ENCODE measurements at places on chromosomes 12 and 14. TPM values are rescaled to one million over a fixed set of nuclear protein-coding genes. Genes with fewer than 3 reads are reported as not detected.
A peak's percentile ranks its signal among the peaks of the same experiment; 100 is the strongest.

TMEM229B gene
- 17.3 TPM for polyA plus RNA-seq

TXNDC16 gene
- polyA plus RNA-seq, result 1.6 TPM

MOAP1 gene
- polyA plus RNA-seq, result 72.2 TPM

MSI1 gene
- not detected for polyA plus RNA-seq

GRCh38 chr12:131916306-131917138, 12.6 kb upstream of the PUS1 start:
- no peaks in the 10 kb centered on the region for H3K27me3 ChIP-seq
- no peak for DNase-seq
- H3K4me3 ChIP-seq, result no peak overlapping the region
- H3K4me1 ChIP-seq, result no peaks in the 10 kb centered on the region

DNA sequence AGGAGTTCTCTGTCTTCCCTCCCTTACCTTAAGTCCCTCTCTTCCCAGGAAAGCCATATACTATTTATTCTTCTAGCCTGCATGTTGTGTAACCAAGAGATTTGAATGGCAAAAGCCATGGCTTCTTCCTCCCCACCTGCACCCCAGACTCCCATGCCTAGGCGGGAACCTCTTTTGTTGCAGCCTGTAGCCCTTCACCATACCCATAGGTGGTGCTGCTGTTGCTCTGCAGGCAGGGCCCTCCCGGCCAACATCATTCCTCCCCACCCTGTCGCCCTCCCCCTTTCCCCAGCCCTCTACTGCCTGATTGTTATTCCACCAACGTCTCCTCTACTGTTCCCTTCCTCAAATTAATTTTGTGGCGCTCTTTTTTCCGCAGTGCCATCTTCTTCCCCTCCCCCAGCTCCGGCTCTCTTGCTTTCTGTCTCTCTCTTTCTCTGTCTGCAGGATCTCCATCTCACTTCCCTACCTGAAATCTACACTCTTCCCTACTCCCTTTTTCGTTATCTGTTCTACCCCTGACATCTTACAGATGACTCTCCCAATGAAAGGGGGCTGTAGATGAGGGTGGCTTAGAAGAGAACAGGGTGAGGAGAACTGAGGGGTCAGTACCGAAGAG, 13.8 kb downstream of the NGDN start:
- no peak overlapping the region for H3K27ac ChIP-seq
- H3K4me1 ChIP-seq, result peaks cover 1% of the 10 kb centered on the region
- no peak overlapping the region for H3K4me3 ChIP-seq
- no peak for DNase-seq
- peaks cover 68% of the 10 kb centered on the region for H3K36me3 ChIP-seq

- no peaks in the 10 kb centered on the region for H3K4me1 ChIP-seq
- DNase-seq, result no peak
- H3K4me3 ChIP-seq, result no peak overlapping the region
These were observed 292.7 kb upstream of the RTL1 start for GRCh38 chr14:101196051-101196712.

GRCh38 chr12:121001060-121001459, 15.2 kb downstream of the C12orf43 start:
- peaks cover 11% of the 10 kb centered on the region for H3K36me3 ChIP-seq
- no peaks in the 10 kb centered on the region for H3K27me3 ChIP-seq
- H3K4me1 ChIP-seq, result no peaks in the 10 kb centered on the region
- no peak overlapping the region for H3K27ac ChIP-seq
- no peak overlapping the region for H3K4me3 ChIP-seq
- DNase-seq, result no peak

GRCh38 chr12:55818140-55818728, 393 bp downstream of the ORMDL2 start:
- no peaks in the 10 kb centered on the region for H3K36me3 ChIP-seq
- no peak overlapping the region for H3K27ac ChIP-seq
- H3K4me3 ChIP-seq, result no peak overlapping the region
- no peaks in the 10 kb centered on the region for H3K27me3 ChIP-seq

- no peak overlapping the region for H3K27ac ChIP-seq
- no peaks in the 10 kb centered on the region for H3K36me3 ChIP-seq
- DNase-seq, result no peak
- H3K27me3 ChIP-seq, result peaks cover 5% of the 10 kb centered on the region
- H3K4me3 ChIP-seq, result no peak overlapping the region
These were observed 95.0 kb downstream of the LMNTD1 start for GRCh38 chr12:25458047-25458552.

DNA sequence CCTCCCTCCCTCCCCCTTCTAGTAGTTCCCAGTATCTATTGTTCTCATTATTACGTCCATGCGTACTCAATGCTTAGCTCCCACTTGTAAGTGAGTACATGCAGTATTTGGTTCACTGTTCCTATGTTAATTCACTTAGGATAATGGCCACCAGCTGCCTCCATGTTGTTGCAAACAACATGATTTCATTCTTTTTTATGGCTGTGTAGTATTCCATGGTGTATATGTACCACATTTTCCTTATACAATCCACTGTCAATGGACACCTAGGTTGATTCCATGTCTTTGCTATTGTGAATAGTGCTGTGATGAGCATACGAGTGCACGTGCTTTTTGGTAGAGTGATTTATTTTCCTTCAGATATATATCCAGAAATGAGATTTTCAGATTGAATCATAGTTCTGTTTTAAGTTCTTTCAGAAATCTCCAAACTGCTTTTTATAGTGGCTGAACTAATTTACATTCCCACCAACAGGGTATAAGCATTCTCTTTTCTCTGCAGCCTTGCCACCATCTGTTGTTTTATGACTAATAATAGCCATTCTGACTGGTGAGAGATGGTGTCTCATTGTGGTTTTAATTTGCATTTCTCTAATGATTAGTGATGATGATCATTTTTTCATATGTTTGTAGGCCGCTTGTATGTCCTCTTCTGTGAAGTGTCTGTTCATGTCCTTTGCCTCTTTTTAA, 17.9 kb upstream of the CLEC7A start:
- no peak for DNase-seq
- H3K27ac ChIP-seq, result no peak overlapping the region
- H3K36me3 ChIP-seq, result no peaks in the 10 kb centered on the region
- no peak overlapping the region for H3K4me3 ChIP-seq
- peaks cover under 1% of the 10 kb centered on the region for H3K27me3 ChIP-seq

DNA sequence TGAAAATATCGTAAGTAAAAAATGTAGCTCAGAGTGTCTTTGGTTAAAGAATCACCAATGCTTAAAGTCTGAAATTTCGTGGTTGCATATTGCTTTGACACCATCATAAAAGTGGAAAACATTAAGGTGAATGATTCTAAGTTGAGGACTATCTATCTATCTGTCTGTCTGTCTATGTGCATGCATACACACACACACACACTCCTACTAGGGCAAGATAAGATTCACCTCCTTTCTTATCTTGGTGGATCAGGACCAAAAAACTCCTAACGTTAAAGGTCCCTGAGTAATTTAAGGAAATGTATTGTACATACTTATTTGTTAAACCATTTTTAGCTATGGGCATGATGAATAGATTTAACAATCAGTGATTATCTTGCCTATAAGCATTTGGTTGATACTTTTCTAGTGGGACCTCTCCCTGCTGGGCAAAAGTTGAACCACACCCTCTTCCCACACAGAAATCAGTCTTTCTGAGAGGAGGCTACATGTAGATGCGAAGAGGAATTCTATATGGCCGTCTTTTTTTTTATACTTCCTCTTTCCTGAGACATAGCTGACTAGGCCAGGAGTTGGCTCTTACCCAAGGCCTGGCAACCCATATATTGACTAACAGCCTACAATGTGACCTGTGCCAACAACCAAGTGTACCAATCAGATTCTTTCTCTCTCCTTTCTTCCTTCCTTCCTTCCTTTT, 19.3 kb upstream of the LLPH start:
- H3K27ac ChIP-seq, result no peak overlapping the region
- no peak for DNase-seq
- H3K4me3 ChIP-seq, result no peak overlapping the region
- no peaks in the 10 kb centered on the region for H3K27me3 ChIP-seq
- peaks cover 5% of the 10 kb centered on the region for H3K36me3 ChIP-seq

DNA sequence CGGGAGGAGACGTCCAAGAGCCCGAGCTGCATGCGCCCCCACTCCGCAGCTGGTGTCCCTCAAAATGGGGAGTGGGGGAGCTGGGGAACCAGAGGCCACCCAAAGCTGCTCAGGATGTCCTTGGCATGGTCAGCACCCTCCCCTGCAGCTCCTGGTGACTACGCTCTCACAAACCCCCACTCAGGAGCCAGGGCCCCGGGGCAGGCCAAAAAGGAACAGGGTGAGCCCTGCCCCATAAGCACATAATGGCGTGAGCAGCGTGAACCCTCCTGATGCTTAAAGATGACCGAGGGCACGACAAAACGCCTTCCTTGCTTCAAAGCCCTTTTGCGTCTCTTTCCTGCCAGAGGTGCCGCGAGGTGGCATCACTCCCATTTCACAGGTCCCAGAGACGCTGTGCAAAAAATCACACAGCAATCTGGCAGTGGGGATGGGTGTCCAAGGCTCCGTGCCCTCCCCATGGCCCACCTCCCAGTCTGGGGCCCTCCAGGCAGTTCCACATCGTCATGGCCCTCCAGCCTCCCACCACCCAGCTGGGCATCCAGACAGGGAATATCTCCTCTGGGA, 13.5 kb downstream of the NCOR2 start:
- H3K27ac ChIP-seq, result no peak overlapping the region
- H3K27me3 ChIP-seq, result no peaks in the 10 kb centered on the region
- peaks cover 71% of the 10 kb centered on the region for H3K4me1 ChIP-seq
- peak overlapping the region; percentile 70 for H3K4me3 ChIP-seq

- DNase-seq, result no peak
- no peaks in the 10 kb centered on the region for H3K27me3 ChIP-seq
- H3K36me3 ChIP-seq, result peaks cover 8% of the 10 kb centered on the region
- H3K4me1 ChIP-seq, result no peaks in the 10 kb centered on the region
- H3K27ac ChIP-seq, result no peak overlapping the region
- H3K4me3 ChIP-seq, result no peak overlapping the region
These were observed 73.7 kb upstream of the KCNH3 start for GRCh38 chr12:49465132-49465531.

DNA sequence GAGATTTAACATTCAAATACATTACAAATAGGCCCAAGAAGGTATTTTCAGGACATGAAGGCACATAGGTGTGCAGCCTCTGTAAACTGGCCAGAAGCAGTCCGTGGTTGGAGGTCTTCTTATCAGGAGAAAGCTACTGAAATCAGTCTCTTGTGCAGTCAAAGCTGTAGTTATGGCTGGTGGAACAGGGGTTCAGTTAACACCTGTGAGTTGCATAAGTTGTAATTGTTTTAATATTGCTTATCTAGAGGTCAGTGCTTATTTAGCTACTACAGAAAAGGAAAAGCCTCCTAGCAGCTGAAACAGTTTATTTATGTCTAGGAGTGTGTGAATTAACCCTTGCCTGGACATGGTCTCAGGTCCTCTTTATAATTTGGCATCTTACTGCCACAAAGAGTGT, 377.6 kb upstream of the MDGA2 start:
- H3K36me3 ChIP-seq, result no peaks in the 10 kb centered on the region
- H3K4me1 ChIP-seq, result no peaks in the 10 kb centered on the region
- no peak for DNase-seq
- H3K4me3 ChIP-seq, result no peak overlapping the region

- DNase-seq, result no peak
- peaks cover 7% of the 10 kb centered on the region for H3K27me3 ChIP-seq
- no peaks in the 10 kb centered on the region for H3K4me1 ChIP-seq
- H3K27ac ChIP-seq, result no peak overlapping the region
These were observed 96.3 kb downstream of the ST8SIA1 start for GRCh38 chr12:22238211-22238610.

DNA sequence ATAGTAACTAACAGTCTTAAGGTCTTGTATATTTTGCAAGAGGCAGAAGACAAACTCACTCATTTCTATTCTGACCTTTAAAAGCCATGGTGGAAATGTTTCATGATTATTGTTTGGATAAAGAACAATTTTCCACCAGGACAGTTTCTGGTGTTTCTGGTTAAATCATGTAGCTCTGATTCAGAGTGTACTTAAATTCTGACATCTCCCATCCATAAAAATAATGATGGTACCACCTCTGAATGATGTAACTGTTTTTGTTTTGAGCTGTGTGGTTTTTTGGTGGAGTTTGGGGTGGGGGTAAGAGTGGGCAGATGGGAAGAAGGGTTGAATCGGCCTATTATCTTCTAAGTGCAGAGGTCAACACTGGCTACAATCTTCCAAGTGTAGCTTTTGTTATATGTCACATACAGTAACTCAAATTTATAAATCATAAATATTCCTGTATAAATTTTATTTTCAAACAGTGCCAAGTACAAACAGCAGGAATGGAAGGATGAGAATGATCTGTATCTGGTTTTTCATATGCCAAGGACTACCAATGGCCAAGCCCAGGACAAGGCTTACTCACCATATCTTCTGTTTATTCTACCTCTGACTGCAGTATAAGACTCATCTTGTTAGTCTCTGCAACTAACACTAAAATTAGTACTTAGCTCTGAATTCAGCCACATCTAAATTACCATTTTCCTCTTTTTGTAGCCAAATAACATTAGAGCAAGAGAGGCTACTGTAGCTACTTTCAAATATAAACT, 108.7 kb downstream of the BCAT1 start:
- DNase-seq, result no peak
- H3K4me1 ChIP-seq, result peaks cover 10% of the 10 kb centered on the region
- no peak overlapping the region for H3K4me3 ChIP-seq

DNA sequence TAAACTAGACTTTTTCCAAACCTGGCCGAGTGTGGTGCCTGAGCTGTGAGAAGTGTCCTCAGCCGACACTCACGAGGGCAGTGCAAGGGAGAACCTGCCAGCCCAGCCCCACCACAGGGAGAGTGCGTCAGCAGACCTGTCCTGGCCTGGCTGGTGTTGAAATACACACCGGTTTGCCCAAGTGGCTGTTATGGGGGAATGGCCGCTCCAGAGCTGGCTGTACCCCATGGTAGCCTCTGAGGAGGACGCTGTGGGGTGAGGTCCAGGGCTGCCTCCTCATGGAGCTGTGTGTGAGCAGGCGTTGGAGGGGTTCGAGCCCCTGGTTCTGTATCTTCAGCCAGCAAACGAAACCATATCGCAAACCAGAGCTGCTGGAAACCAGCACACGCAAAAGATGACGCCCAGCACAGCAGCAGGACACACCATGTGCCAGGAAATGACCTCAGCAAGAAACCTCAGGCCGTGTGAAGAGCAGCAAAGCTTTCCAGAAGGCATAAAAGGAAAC, 9.4 kb downstream of the ANKRD9 start:
- H3K36me3 ChIP-seq, result no peaks in the 10 kb centered on the region
- H3K4me3 ChIP-seq, result no peak overlapping the region
- H3K4me1 ChIP-seq, result peaks cover 6% of the 10 kb centered on the region
- no peaks in the 10 kb centered on the region for H3K27me3 ChIP-seq
- H3K27ac ChIP-seq, result peak overlapping the region; percentile 43

DNA sequence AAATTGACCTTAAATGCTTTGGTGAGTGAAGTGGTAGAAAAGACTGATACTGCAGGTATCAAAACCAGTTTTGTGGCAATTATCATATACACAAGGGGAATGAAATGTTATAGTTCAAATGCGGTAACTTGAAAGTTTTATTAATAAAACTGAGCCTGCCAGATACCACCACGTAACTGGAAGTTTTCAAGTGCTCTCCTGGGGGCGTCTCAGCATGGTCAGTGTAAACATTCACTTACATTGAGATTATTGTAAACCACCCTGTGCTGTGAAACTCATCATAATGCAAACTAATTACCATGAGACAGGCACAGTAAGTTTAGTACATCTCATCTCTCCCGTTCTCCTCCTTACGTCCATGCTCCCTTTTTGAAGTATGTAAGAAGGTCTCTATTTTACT, 280.7 kb upstream of the FAR2 start:
- no peak for DNase-seq
- H3K27me3 ChIP-seq, result peaks cover 3% of the 10 kb centered on the region
- no peaks in the 10 kb centered on the region for H3K36me3 ChIP-seq
- H3K27ac ChIP-seq, result peak overlapping the region; percentile 36
- no peaks in the 10 kb centered on the region for H3K4me1 ChIP-seq
- H3K4me3 ChIP-seq, result no peak overlapping the region

GRCh38 chr12:122022393-122023338, 982 bp downstream of the BCL7A start:
- H3K4me3 ChIP-seq, result peak overlapping the region; percentile 81
- DNase-seq, result peak; percentile 28

All from naive thymus-derived CD8-positive, alpha-beta T cell (primary cell).